Kidney (tissue), 22 donors: ENCODE measurements at places on chromosomes 12 and 14.
A peak's percentile ranks its signal among the peaks of the same experiment; 100 is the strongest.

- no peak for DNase-seq
- H3K27me3 ChIP-seq, result no peaks in the 10 kb centered on the region
- no peak overlapping the region for H3K27ac ChIP-seq
- no peak overlapping the region for H3K4me3 ChIP-seq
- H3K36me3 ChIP-seq, result no peaks in the 10 kb centered on the region
These were observed 34.7 kb downstream of the RTL1 start for GRCh38 chr14:100868621-100869370.

- H3K27ac ChIP-seq, result peak overlapping the region; percentile 45
- DNase-seq, result no peak
- no peak overlapping the region for H3K4me3 ChIP-seq
- H3K4me1 ChIP-seq, result no peaks in the 10 kb centered on the region
- H3K27me3 ChIP-seq, result no peaks in the 10 kb centered on the region
These were observed 2.1 kb upstream of the TRMT61A start for GRCh38 chr14:103526914-103527248.

DNA sequence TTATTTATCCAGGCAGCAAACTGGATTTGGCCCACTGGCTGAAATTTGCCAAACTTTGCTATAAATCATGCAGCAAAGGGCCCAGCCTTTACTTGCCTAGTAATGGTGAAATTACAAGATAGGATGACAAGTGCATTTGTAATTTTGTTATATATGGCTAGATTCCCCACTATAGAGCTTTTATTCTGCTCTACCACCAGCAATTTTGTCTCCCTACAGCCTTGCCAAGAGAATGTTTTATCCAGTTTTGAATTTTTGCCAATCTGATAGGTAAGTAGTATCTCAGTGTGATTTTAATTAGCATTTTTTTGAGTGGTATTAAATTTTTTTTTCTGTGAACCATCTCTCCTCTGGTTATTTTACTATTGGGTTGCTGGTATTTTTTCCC, 161.6 kb downstream of the SLC41A2 start:
- H3K4me3 ChIP-seq, result no peak overlapping the region
- H3K36me3 ChIP-seq, result no peaks in the 10 kb centered on the region
- DNase-seq, result no peak
- H3K27me3 ChIP-seq, result no peaks in the 10 kb centered on the region

DNA sequence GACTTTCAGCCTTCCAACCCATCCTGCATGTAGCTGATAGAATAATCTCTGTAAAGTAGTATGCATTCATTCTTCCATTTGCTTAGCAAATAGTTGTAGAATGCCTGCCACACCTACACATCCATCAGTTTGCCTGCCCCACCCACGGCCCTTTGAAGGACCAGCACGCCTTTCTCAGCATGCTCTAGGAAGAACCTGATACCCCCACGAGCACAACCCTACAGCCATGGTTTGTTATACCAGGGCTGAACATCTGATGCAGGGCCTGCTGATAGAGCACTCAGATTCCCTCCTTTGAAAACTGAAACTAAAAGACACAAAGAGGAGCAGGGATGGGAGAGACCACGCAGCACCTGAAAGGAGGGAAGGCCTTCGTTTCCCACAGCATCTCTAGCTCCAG, 205.1 kb downstream of the ANO2 start:
- H3K36me3 ChIP-seq, result no peaks in the 10 kb centered on the region
- no peak for DNase-seq
- no peaks in the 10 kb centered on the region for H3K27me3 ChIP-seq

DNA sequence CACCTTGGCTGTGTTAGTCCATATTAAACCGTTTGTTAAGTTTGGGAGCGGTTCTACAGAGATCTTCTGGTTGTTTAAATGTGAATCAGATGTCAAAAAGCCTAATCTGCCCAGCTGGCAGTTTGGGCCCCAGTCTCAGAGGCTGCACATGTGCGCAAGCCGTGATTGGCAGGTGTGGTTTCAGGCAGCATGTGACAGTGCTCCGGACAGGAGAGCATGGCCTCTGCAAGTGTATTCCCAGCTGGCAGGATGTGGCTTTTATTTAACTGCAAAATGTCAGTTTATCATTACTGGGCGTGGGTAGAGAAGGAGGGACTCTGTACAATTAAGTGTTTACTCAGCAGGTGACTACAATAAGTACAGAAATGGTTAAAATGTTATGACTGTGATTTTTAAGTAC, 77.5 kb downstream of the PELI2 start:
- DNase-seq, result no peak
- no peak overlapping the region for H3K27ac ChIP-seq
- peaks cover 3% of the 10 kb centered on the region for H3K4me1 ChIP-seq
- no peaks in the 10 kb centered on the region for H3K27me3 ChIP-seq
- H3K36me3 ChIP-seq, result no peaks in the 10 kb centered on the region

DNA sequence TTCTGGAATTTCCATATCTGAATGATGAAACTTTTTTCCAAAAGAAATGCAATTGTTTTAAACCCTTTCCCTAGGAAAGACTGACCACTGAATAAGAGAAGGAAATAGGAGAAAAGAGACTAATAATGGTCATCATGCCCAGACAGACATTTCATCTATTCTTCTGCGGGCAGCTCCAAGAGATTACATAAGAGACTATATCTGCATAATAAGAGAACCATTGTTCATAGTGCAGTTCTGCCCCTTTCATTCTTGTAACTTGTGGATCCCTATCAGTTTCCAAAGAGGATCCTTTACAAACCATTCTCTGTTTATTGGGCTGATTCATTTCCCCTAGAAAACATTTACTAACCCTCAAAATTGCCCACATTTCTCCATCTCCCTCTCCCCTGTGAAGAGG, 197.8 kb downstream of the FSCB start:
- H3K27me3 ChIP-seq, result no peaks in the 10 kb centered on the region
- H3K27ac ChIP-seq, result no peak overlapping the region
- H3K36me3 ChIP-seq, result no peaks in the 10 kb centered on the region
- DNase-seq, result no peak

DNA sequence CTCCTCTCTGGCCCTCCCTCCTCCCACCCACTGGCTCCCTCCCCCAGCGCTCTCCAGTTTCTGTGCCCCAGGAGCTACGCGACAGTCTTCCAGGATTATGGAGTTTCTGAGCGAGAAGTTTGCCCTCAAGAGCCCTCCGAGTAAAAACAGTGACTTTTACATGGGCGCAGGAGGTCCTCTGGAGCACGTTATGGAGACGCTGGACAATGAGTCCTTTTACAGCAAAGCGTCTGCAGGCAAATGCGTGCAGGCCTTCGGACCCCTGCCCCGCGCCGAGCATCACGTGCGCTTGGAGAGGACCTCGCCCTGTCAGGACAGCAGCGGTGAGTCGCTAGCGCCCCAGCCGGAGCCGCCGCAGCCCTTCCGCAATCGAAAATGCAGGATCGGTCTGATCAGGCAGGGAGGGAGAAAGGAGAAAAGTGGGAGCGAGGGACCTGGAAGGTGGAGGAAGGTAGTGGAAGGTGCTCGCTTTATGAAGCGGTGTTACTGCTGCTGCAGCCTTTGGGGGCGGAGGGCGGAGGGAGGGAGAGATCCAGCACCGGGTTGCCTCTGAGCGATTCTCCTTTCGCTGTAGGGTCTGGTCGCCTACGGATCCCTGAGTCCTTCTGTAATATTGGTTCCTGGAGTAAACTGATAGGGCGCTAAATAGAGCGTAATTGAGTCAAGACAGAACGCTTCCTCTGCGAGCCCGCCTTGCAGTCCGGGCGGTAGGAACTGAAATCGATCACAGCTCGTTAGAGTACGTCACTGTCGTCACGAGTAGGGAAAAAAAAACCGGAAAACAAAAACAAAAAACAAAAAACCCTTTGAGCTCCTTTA, at the start of gene ALX1:
ALX1 (plus strand) TSS at position 56 of the 819 bp plus-strand sequence; CDS start at position 98, 42 bp downstream.
- DNase-seq, result peak; percentile 86
- no peak within 1 kb of the TSS for H3K27ac ChIP-seq
- H3K27me3 ChIP-seq, result peaks cover 45% of the 10 kb centered on the region
- H3K4me3 ChIP-seq, result peak within 1 kb of the TSS; percentile 63
- H3K36me3 ChIP-seq, result no peaks in the 10 kb centered on the region

DNA sequence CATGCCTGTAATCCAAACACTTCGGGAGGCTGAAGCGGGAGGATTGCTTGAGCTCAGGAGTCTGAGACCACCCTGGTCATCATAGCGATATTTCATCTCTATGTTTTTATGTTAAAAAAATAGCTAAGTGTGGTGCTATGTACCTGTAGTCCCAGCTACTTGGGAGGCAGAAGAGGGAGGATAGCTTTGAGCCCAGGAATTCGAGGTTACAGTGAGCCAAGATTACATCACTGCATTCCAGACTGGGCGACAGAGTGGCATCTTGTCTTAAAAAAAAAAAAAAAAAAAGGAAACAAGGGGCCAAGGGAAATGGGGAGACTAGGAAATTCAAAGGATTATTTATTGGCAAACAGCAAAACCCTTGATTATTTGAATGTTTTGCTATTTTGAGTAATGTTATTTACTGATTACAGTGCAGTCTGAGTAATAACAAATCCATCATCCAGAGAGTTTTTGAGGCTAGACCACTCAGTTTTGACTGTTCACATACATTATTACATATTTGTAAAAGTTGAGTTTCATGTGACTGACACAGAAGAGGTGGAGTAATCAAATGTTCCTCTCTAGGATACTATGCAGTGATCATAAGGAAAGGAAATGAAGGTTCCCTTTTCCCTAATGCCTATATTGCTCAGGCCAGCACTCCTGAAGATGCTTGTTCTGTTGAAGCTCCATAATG, 40.8 kb downstream of the PRKCH start:
- no peaks in the 10 kb centered on the region for H3K36me3 ChIP-seq
- no peak overlapping the region for H3K27ac ChIP-seq
- H3K4me1 ChIP-seq, result peaks cover 5% of the 10 kb centered on the region
- no peak overlapping the region for H3K4me3 ChIP-seq
- no peak for DNase-seq
- no peaks in the 10 kb centered on the region for H3K27me3 ChIP-seq

DNA sequence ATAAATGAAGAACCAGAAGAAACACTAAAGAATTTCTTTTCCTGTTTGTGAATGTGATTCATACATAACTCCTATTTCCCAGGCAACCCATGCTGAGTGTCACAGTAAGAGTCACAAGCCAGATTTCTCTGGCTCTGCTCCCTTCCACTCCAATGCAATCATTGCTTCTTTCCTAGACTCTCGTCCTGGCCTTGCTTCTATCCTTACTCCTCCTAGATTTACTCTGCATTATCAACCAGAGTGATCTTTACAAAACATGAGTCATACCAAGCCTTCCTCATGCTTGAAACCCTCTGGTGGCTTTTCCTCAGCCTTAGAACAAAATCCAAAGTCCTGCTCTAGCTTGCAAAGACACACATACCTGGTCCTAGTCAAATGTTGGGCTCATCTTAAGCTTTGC, 13.3 kb downstream of the IL22 start:
- H3K27me3 ChIP-seq, result no peaks in the 10 kb centered on the region
- H3K36me3 ChIP-seq, result no peaks in the 10 kb centered on the region
- no peak for DNase-seq
- no peak overlapping the region for H3K4me3 ChIP-seq
- H3K4me1 ChIP-seq, result no peaks in the 10 kb centered on the region

DNA sequence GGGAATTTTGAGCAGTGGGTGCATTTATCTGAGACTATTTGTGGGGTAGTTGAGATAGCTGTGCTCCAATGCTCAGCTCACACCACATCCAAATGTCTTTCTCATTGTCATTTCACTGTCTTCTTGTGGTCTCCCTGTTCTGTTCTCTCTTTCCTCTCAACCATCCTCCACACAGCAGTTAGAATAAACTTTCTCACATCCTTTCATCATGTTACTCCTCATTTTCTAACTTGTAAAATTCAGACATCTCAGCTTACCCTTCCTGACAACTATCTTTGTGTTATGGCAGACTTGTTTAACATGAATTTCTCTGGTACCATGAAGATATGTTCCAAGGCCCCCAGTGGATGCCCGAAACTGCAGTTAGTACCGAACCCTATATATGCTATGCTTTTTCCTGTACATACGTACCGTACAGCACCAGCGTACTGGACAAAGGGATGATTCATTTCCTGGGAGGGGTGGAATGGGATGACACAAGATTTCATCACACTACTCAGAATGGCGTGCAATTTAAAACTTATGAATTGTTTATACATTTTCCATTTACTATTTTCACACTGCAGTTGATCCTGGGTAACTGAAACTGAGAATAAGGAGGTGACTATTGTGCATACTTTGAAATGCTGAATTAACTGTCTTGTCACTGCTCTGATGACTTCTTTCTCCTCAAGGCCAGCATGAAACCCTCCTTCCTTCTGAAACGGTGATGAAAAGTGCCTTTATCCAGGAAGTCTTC, 177.1 kb upstream of the SLC38A2 start:
- no peaks in the 10 kb centered on the region for H3K4me1 ChIP-seq
- H3K27me3 ChIP-seq, result no peaks in the 10 kb centered on the region
- no peak overlapping the region for H3K4me3 ChIP-seq
- no peak overlapping the region for H3K27ac ChIP-seq

DNA sequence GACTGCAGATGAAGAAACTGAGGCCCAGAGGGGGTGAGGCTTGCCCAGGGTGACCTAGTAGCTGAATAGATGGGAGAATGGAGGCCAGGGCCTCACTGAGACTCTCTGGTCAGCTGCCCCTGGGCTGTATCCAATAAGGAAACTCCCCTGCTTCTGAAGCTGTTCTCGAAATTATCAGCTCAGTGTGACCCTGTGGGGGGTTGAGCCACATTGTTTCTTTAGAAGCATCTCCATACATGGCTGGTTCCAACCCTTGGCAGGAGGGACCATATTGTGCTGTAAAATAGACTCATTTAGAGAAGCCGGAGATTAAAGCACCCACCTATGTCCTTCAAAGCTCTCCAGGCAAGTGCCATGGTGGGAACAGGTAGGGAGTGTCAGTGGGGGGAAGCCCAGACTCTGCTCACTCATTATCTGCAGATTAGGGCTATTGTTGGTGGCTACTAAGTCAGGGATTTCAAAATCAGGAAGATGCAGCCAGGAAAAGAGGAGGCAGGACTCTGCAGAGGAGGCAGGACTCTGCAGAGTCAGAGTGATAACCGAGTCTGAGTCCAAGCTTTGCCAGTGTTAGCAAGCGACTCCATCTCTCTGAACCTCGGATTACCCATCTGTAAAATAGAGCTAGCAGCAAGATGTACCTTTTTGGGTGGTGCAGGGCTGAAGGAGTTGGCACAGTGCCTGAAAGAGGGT, 3.5 kb downstream of the SERPINA5 start:
- no peak overlapping the region for H3K4me3 ChIP-seq
- DNase-seq, result no peak
- no peaks in the 10 kb centered on the region for H3K4me1 ChIP-seq
- no peaks in the 10 kb centered on the region for H3K36me3 ChIP-seq
- no peaks in the 10 kb centered on the region for H3K27me3 ChIP-seq

- no peaks in the 10 kb centered on the region for H3K27me3 ChIP-seq
- H3K27ac ChIP-seq, result no peak overlapping the region
- H3K4me1 ChIP-seq, result no peaks in the 10 kb centered on the region
- H3K36me3 ChIP-seq, result no peaks in the 10 kb centered on the region
- H3K4me3 ChIP-seq, result no peak overlapping the region
These were observed 168.1 kb upstream of the NOVA1 start for GRCh38 chr14:26765768-26766520.

- H3K4me3 ChIP-seq, result no peak overlapping the region
- H3K4me1 ChIP-seq, result no peaks in the 10 kb centered on the region
- no peak for DNase-seq
These were observed 33.4 kb downstream of the NELL2 start for GRCh38 chr12:44842669-44843068.
